Kidney (tissue), 22 donors: ENCODE measurements at places on chromosomes 2 and 18. TPM values are rescaled to one million over a fixed set of nuclear protein-coding genes. Genes with fewer than 3 reads are reported as not detected.

DNA sequence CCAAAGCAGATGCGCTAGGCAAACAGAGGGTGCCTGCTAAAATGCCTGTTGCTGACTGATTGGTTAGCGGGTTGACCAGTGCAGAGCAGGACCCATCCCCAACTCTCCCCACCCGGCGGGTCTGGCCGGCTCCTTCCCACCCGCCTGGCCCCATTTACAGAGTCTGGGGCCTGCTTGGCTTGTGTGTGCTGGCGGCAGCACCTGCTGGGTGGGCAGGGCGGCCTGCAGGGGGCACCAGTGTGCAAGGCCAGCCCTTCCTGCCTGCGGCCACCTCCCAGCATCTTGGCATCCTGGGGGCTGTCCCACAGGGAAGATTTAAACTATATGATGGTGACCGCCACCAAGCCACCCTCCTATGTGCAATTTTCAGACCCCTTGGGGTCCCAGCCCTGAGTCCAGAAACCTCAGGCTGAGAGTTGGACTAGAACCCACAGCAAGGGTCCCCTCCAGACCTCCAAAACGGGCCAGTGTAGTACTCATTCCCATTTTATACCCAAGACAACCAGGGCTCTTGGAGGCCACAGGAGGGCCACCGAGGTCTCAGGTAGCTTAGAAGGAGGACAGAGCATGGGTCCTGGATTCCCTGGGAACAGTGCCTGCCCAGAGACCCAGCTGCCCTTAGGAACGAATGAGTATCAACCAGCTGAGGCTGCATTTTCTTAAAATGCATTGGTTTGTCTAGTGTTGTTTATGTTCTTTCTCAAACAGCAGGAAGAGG is 173.6 kb downstream of the SMAD7 start:
- H3K27me3 ChIP-seq: no peaks in the 10 kb centered on the region
- peak; percentile 81 for DNase-seq
- H3K4me1 ChIP-seq: peaks cover 30% of the 10 kb centered on the region
- H3K4me3 ChIP-seq: no peak overlapping the region
- no peak overlapping the region for H3K27ac ChIP-seq

DNA sequence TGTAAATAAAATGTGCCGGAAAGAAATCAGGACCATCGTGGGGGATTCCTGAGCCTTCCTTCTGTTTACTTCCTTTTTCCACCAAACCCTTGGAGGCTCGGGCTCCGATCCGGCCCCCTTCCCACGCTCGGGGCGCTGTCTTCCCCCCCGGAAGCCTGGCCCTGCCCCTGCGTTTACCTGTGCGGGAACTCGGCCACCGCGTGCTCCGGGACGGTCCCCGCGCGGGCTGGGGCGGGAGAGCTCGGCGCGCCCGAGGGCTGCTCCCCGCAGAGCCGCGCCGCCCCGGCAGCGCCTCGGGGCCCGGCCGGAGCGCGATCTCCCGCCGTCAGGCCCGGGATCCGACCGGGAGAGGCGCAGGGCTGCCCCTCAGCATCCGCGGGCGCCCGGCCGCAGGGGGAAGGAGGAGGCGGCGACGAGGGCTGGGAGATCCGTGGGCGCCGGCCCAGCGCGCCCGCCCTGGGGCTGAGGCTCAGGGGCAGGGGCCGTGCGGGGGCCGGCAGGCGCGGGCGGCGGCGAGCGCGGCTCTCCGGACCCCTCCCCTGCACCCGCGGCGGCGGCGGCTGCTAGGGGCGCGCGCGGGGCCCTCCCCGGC is 435 bp downstream of the ADCY3 start:
- H3K4me3 ChIP-seq: peak overlapping the region; percentile 50
- H3K27me3 ChIP-seq: no peaks in the 10 kb centered on the region
- no peak for DNase-seq
- H3K36me3 ChIP-seq: no peaks in the 10 kb centered on the region
- H3K4me1 ChIP-seq: peaks cover 2% of the 10 kb centered on the region
- peak overlapping the region; percentile 49 for H3K27ac ChIP-seq

NPPC gene
- total RNA-seq: not detected

DNA sequence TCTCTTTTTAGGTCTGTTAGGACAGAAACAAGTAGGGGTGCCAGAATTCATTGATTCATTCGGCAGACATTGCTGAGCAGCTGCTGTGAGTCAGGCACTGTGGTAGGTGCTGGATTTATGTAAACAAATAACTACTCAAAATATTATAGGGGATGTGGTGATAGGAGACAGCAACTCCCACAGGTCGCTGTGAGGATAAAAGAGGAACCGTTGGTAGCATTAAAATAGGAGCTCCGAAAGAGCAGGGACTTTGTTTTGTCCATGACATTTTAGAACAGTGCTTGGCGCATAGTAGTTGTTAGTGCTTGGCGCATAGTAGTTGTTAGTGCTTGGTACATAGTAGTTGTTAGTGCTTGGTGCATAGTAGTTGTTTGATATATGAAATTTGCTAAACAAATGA is 29.2 kb downstream of the ATP6V1C2 start:
- no peak for DNase-seq
- no peaks in the 10 kb centered on the region for H3K4me1 ChIP-seq
- H3K27ac ChIP-seq: no peak overlapping the region

DNA sequence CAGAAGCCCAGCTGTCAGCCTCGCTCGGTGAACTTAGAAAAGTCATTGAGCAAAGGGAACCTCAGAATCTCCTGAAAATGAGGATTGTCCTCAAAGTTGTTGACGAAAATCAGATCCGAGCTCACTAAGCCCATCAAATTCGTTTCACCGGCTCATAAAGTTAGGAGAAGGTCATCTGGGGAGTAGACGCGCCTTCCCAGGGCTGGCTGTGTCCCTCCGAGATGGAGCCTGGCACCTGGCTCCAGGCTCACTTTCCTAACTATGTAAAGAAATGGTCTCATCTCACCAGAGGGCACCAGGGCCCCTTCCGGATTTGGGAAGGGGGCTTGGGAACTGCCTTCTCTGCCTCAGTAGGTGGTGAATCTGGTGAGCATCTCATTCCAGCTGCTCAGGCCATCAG is 145.5 kb downstream of the PXDN start:
- no peak overlapping the region for H3K27ac ChIP-seq
- H3K27me3 ChIP-seq: no peaks in the 10 kb centered on the region
- H3K4me3 ChIP-seq: no peak overlapping the region
- no peaks in the 10 kb centered on the region for H3K36me3 ChIP-seq
- peak; percentile 23 for DNase-seq
- H3K4me1 ChIP-seq: peaks cover 7% of the 10 kb centered on the region

DNA sequence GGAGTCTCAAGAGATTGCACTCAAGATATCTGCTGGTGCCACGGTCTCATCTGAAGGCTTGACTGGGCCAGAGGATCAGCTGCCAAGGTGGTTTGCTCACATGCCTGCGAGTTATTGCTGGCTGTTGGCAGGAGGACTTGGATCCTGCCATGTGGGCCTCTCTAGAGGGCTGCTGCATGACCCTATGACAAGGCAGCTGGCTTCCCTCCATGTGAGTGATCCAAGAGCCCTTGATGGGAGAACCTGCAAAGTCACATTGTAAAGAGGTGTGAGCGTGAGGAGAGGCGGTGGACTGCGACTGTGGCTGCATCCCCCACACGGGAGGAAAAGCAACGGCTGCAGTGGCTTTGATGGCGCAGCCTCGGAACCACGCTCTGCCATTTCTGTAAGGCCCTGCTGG is 4.0 kb upstream of the ALLC start:
- no peak overlapping the region for H3K27ac ChIP-seq
- peaks cover 3% of the 10 kb centered on the region for H3K4me1 ChIP-seq
- no peaks in the 10 kb centered on the region for H3K27me3 ChIP-seq
- no peak overlapping the region for H3K4me3 ChIP-seq
- peak; percentile 37 for DNase-seq

ACOXL gene
- total RNA-seq: 2.0 TPM

GKN2 gene
- total RNA-seq: not detected

KCNIP3 gene
- 27.6 TPM for total RNA-seq

DNA sequence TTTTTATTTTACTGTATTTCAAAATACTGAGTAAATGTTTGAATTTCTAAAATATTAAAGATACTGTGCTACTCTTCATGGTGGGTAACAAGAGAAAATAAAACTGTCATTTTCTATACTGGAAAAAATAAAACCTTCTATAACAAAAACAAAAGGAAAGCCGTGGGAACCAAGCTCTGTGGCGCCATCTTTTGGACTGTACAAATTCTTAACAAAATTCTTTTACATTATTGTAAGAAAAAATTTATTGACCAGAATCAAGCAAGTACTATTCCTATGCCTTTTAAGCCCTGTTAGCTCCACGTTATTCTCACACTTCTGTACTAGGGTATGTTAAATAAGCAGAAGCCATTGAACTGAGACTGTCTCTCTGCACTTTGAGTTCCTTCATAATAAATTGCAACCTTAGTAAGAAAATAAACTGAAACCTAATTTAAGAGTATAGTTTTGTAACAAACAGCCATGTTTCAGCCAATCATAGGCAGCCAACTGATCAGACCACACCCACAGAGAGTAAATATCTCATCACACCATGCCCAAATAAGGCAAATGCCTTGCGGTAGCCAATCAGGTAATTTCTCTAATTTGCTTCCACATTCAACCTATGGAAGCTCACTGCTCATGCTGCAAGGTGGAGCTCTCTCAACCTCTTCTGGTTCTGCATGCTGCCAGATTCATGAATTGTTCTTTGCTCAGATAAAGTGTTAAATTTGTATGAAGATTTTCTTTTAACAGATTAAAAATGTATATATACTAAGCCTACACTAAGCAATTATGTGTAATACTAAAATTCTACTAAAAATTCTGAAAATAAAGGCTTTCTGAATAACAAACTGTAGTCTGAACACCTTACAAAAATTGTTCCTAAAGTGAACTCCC is 42.2 kb downstream of the HIBCH start:
- H3K27me3 ChIP-seq: no peaks in the 10 kb centered on the region
- no peaks in the 10 kb centered on the region for H3K36me3 ChIP-seq
- peak; percentile 54 for DNase-seq
- no peak overlapping the region for H3K27ac ChIP-seq
- no peaks in the 10 kb centered on the region for H3K4me1 ChIP-seq

DNA sequence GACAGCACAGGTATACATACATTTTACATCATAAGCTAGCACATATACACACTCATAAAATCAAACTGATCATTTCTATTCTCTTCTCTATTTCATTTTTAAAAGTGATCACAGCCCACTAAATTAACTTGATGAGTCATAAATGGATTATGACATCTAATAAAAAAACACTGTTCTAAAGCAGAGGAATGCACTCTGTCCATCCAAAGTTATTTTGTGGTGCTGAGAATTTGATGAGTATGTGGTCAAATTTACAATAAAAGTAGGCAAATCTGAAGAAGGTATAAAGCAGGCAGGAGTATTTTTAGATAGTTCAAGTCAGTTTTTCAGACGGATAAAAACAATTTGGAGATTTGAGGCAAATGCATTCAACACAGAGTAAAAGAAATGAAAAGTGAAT is 104.4 kb downstream of the NOL4 start:
- no peak overlapping the region for H3K4me3 ChIP-seq
- peaks cover 7% of the 10 kb centered on the region for H3K4me1 ChIP-seq
- H3K27ac ChIP-seq: no peak overlapping the region
- H3K27me3 ChIP-seq: no peaks in the 10 kb centered on the region
- DNase-seq: no peak

DNA sequence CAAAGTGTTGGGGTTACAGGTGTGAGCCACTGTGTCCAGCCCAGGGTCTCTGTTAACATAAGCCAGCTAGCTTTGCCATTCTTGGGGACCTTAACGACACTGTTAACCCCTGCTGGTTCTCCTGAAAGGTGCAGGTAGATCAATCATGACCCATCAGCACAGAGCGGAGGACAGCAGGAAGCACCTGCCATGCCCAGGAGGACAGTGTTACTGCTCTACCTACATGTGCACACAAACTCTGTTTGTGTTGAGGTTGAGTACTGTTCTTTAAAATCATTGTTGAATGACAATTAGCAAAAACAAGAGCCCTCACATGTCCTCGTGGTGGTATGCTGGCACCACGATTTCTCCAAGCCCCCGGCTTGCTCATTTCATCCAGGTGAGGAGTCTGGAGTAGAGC is 120.9 kb downstream of the FAM210A start:
- no peak overlapping the region for H3K4me3 ChIP-seq
- H3K27me3 ChIP-seq: no peaks in the 10 kb centered on the region
- no peaks in the 10 kb centered on the region for H3K36me3 ChIP-seq
- no peaks in the 10 kb centered on the region for H3K4me1 ChIP-seq

TCF4 gene
- total RNA-seq: 60.3 TPM

TM4SF20 gene
- total RNA-seq: not detected

DNA sequence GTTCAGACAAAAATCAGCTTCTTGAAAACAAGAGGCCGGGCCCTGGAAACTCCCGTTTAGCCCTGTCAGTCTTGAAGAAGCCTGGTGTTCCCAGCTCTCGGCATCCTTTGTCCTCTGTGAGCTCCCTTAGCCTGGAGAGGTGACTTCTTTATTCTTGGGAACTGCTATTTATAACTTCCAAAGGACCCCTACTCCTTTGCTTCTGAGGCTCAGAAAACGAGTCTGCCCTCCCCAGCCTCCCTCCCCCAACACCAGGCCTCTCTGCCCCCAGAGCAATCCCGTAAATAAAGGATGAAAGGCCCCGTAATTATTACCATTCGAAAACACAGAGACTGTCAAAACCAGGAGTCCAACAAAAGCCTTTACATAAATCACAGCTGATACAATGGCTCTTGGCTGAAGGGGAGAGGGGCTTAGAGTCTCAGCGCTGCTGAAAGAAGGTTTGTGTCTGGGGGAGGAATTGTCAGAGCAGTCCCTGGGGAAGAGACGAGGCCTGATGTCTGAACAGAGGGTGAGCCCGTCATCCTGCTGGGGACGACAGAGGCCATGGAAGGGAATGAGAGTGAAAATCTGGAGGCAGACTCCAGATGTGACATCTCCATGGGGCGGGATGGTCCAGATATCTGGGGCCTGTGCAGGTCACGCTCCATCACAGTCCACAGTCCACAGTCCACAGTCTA is 283.0 kb downstream of the MYCN start:
- no peak overlapping the region for H3K4me3 ChIP-seq
- H3K27me3 ChIP-seq: no peaks in the 10 kb centered on the region
- no peak overlapping the region for H3K27ac ChIP-seq
- H3K36me3 ChIP-seq: no peaks in the 10 kb centered on the region
- DNase-seq: peak; percentile 71

GRCh38 chr18:79796016-79796415 is 1.7 kb upstream of the KCNG2 start:
- H3K4me3 ChIP-seq: no peak overlapping the region
- H3K36me3 ChIP-seq: no peaks in the 10 kb centered on the region
- no peak for DNase-seq
- H3K27ac ChIP-seq: no peak overlapping the region

KRTCAP3 gene
- total RNA-seq: 32.1 TPM

- H3K4me1 ChIP-seq: no peaks in the 10 kb centered on the region
- H3K4me3 ChIP-seq: peak within 1 kb of the TSS; percentile 77
- DNase-seq: peak; percentile 76
- H3K27me3 ChIP-seq: no peaks in the 10 kb centered on the region
Measured at GRCh38 chr18:54958704-54959625, at the start of gene CCDC68. TSS of gene CCDC68 (minus strand) at chr18:54959461. CDS start at chr18:54942791, 16,670 bp downstream.

DNA sequence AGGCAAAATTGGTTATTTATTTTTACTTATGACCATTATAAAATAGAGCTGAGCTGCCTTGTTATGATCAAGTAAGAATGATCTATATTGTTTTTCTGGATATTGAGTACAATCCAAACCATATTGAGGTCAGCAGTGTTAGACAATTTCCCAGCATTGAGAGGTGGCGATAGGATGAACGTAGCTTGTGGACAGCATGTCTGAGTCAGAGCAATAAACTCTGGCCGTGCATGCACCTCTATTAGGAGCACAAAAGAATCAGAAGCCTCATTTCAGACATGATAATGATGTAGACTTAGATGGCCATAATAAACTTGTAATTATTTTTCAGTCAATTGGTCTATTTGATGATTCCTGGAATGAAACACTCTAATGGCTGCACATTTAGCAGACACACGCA is 491.6 kb downstream of the RIT2 start:
- no peaks in the 10 kb centered on the region for H3K4me1 ChIP-seq
- DNase-seq: no peak
- no peaks in the 10 kb centered on the region for H3K36me3 ChIP-seq
- no peaks in the 10 kb centered on the region for H3K27me3 ChIP-seq
- H3K27ac ChIP-seq: no peak overlapping the region

- H3K36me3 ChIP-seq: peaks cover 65% of the 10 kb centered on the region
- H3K27me3 ChIP-seq: no peaks in the 10 kb centered on the region
- no peaks in the 10 kb centered on the region for H3K4me1 ChIP-seq
Measured at GRCh38 chr2:241339839-241340630, 16.1 kb upstream of the FARP2 start.
